ENCODE measurements at places on chromosomes 2 and 18.

GRCh38 chr2:95121093-95121406 is 558 bp downstream of the MRPS5 start:
- no peak for DNase-seq

- no peak for DNase-seq
Measured at GRCh38 chr2:219500135-219500534, 1.4 kb downstream of the GMPPA start.

- DNase-seq: no peak
Measured at GRCh38 chr2:222978850-222979249, 73.1 kb upstream of the KCNE4 start.

DNA sequence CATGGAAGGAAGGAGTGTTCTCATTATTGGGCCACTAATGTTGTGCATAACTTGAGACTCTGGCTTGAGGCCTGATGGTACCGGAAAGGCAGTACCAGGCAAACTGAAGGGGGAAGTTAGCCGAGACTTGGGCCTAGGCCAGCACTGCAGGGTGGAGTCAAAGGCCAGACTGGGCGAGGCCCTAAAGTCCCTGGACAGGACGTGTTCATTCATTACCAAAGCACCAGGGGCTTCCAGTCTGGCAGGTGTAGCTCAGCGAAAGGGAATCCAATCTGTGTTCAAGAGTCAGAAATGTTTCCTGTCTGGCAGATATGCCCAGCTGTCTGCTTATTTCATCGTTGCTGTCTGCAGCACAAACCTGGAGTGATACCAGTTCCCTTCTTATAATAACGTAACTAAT is 4.7 kb upstream of the ITSN2 start:
- no peak for DNase-seq

GRCh38 chr2:171308280-171309054 is 125.3 kb downstream of the METTL8 start:
- DNase-seq: no peak

DNA sequence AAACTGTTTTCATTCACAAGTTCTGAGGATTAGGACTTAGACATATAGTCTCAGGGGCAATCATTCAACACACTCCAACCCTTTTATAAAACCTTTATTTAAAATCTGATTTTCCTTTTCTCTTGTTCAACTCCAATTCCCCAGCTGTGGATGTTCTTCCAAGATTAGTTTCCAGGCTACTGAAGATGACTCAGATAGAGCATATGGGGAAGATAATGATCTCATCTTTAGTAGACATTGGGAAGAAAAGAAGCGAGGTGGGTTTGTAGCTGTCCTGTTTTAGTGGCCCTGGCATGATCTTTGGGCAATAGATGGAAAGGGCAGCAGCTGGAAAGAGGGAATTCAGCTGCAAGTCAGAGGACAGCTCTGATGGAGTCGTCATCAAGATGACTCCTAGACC is 247.7 kb upstream of the CCDC68 start:
- no peak for DNase-seq

DNA sequence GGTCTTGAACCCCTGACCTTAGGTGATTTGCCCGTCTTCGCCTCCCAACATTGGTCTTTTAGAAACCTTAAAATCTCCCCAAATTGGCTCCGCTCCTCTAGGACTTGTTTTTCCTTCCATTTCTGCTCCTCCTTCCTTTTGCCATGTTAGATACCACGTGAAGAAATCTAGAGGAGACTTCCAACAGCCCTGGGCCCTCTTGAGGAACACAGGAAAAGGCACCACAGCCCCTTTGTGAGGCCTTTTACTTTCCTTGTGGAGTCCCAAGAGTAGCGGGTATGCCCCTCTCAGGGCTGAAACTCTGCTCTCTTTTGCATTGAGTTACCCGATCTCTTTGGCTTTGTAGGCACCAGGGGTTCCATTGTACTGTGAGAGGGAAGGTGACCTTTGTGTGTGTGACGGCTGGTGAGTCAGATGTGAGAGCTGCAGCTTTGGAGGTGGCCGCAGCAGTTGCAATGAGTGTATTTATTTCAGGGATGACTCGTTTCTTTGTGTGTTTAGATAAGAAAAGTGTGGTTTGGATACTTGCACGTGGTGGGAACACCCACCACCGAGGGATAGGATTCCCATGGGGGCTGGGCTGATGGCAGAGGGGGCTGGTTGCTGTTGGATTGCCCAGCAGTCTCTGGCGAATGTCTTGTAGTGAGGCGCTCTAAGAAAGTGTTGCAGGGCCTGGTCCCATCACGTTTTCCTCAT is 218.4 kb upstream of the HS6ST1 start:
- DNase-seq: no peak

DNA sequence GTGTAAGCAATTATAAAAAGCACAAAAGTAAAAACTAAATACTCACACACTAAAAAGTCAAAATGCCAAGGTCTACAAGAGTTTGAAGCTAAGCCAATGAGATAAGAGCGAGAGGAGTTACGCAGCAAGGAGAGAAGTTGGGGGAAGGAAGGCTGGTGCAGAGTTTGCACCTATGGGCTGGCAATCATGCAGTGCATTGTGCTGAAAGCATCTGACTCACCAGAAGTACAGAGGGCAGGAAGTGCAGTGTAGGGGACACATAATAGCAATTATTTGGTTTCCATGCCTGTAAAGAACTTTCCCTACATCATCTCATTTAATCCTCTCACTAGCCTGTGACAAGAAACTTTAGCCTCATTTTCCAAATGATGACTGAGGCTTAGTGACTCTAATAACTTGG is 142.7 kb upstream of the KYNU start:
- DNase-seq: no peak

DNA sequence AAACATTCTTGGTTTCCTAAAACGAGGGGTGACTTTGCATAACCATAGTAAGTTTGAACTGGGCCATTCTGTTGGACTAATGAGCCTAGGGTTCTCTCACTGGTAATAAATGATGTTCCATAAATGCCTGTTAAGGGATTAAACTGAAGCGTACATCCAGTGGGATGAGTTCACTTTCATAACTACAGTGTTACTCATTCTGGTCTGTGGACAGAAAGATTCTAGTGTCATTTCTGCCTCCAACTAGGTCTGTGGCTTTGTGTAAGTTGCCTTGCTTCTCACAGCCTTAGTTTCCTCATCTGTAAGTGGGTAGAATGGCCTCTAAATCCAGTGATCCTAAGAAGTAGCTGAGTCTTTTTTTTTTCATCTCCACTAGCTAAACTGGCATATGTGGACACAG is 1860.6 kb upstream of the PIK3C3 start:
- DNase-seq: no peak

DNA sequence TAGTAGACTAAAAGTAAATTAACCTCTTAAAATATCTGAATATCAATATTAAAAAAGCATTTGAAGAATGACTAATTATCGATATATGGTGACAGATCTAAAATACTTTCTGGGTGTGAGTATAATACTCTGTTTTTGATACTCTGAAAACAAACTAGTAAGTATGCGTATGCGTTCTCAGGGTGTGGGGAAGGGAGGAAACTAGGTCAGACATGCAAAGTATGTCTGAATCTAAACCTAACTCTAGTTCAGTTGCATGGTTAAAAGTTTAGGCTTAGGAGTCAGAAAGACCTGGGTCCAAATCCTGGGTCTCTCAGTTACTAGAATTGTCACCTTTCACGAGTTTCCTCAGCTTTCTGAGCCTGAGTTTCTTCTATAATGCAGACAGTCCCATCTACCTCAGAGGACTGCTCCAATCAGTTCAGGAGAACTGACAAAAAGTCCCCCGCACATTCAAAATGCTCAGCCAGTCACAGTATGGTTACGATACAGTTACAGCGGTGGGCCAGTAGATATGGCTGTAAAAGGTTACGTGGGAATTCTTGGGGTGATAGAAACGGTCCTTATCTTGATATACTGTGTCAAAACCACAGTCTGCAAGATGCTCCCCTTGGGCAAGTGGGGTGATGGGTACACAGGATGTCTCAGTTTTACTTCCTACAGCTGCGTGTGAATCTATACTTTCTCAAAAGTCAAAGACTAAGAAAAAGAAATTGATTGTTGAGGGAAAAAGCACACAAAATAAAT is 29.2 kb downstream of the UNC50 start:
- DNase-seq: peak; percentile 45

DNA sequence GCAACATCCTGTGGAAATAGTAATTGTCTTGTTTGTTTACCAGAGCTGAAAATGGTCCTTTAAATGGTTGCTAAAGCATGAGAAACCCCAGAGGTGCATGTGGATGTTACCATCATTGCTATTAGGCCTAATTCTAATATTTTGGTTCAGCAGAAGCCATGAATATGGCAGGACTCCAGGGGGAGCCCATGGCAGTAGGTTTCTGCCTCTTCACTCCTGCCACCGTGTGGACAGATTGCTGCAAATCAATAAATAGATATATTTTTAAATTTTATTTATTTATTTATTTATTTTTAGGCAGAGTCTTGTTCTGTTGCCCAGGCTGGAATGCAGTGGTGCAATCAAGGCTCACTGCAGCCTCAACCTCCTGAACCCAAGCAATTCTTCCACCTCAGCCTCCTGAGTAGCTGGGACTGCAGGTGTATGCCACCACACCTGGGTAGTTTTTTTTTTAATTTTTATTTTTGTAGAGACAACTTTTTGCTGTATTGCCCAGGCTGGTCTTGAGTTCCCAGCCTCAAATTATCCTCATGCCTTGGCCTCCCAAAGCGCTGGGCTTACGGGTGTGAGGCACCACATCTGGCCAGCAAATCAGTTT is 54.9 kb upstream of the CAPN13 start:
- DNase-seq: no peak

DNA sequence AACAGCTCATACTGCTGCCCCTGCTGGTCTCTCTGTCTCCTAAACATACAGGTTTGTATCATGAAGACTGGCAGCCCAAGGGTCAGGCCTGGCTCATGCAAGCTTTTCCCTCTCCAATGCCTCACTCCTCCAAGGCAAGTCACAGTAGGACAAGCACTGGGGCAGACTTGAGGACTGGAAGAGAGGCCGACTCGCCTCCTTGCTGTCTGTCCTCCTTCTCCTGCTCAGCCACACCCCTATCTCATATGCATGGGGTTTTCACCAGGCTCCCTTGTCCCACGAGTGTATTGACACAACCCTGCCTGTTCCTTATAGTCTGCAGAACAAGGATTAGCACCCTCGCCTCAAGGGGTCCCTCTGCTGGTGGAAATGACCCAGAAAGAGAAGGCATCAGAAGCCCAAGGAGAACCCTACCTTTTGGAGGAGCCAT is 223.7 kb downstream of the SOX11 start:
- no peak for DNase-seq

DNA sequence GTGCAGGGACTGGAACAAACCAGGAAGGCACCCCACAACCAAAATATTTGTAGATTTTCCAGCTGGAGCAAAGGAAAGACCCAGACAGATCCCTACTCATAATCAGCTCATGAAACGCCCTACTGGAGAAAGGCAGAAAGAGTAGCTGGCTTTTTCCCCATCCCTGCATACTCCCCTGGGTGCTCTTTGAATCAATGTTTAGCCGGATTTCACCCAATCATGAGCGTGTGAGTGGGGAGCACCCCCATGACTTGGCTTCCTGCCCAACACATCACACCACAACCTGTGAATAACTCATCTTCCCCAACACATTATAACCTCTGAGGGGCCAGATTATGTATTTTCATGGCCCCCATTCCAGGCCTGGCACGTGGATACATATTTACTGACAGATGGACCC is 35.1 kb upstream of the SLC14A1 start:
- DNase-seq: peak; percentile 37

DNA sequence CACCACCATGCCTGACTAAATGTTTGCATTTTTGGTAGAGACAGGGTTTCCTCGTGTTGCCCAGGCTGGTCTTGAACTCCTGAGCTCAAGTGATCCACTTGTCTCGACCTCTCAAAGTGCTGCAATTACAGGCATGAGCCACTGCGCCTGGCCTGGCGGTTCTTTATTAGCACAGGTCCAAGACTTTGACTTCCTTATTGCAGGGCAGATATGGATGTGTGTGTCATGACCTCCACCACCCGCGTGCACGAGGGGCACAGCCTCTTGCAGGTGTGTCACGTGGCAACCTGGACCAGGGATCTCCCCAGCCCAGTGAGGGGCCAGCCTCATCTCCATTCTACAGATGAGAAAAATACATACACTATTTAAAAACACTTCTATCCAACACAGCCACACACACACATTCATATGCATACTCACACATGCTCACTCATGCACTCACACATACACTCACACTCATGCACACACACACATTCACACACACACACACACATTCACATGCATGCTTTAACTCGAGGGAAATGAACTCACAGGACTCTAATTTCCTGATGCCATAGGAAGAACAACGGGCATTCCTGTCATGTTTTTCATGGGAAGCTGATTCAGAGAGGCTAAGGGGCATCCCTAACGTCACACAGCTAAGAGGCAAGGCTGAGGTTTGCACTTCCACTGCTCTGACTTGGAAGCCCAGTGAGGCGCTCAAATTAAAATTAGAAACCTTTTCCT is 38.8 kb downstream of the RRM2 start:
- DNase-seq: no peak

All from T-helper 22 cell (primary cell).